ENCODE measurements at places on chromosomes 13 and 19. TPM values are rescaled to one million over a fixed set of nuclear protein-coding genes. Genes with fewer than 3 reads are reported as not detected.

DNA sequence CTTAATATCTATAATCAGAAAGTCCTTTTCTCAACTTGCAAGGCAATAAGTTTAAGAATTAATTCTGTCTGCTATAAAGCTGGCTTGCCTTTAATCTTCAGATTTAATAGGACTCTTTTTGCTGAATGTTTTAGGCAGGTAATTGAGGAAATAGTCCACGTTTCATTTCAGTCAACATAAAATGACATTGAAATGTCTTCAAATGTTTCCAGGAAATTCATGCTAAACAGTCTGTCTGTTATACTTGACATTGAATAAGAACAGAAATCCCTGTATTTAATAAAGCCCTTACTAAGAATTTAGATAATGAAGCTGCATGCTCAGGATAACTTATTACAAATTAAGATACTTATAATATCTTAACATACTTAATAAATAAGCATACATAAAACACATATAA, 84.2 kb downstream of the PCDH9 start:
- no peak overlapping the region for H3K4me3 ChIP-seq
- H3K36me3 ChIP-seq: no peaks in the 10 kb centered on the region
- DNase-seq: no peak

GRCh38 chr19:13127051-13127450, 9.0 kb downstream of the NACC1 start:
- DNase-seq: no peak
- H3K4me1 ChIP-seq: peaks cover 16% of the 10 kb centered on the region
- H3K27ac ChIP-seq: no peak overlapping the region
- no peaks in the 10 kb centered on the region for H3K27me3 ChIP-seq

GRCh38 chr13:111233080-111233479, 87.4 kb upstream of the TEX29 start:
- H3K4me1 ChIP-seq: peaks cover 14% of the 10 kb centered on the region
- H3K27me3 ChIP-seq: no peaks in the 10 kb centered on the region
- no peak overlapping the region for H3K27ac ChIP-seq
- peaks cover 2% of the 10 kb centered on the region for H3K36me3 ChIP-seq
- no peak for DNase-seq
- no peak overlapping the region for H3K4me3 ChIP-seq

DNA sequence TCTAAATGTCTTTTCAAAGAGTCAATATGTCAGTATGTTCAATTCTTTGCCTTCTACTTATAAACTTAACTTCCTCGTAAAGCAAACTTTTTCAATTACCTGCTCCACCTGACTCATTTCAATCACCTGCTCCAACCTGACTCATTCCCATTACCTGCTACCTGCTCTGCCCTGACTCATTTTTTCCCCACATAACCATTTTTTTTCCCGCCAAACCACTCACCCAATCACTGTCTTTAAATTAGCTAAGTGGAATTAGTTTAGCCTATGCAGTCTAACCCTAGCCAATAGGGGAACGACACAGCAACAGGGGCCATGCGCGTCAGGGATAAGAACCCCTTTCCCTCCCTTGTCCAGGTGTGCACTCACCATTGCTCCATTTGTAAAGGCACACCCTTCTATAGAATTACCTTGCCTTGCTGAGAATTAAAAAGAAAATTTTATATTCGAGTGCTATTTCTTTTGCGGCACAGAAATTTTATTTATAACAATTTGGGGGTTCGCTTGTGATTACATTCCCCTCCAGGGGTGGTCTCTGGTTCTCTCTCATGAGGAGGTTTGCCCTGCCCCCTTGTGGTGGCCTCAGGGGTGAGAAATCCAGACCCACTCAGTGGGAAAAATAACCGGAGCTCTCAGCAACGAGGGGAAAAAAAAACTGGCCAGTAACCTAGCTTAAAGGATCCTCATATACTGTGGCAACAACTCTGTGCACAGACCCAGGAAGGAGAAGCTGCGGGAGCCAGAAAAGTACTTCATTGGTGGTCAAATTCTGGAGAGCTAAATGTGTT, 193.1 kb downstream of the ZNF486 start:
- H3K36me3 ChIP-seq: no peaks in the 10 kb centered on the region
- DNase-seq: no peak
- no peak overlapping the region for H3K27ac ChIP-seq
- H3K27me3 ChIP-seq: no peaks in the 10 kb centered on the region

DNA sequence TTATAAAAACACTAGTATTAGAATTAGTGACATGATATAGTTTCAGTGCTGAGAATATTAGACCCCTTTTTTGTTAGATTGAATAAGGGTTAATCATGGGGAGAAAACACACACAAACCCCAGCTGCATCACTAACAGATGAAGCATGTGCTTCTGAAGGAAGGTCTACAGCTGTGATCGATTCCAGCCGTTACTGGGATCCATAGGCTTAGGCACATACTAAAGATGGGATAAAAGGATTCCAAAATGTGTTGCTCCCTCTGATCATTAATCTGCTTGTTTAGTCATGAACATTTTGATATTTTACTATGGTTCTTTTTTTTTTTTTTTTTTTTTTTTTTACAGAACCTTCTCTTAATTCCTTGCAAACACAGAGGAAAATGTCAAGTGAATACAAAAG, 1591.3 kb downstream of the EFNB2 start:
- no peak overlapping the region for H3K27ac ChIP-seq
- H3K4me3 ChIP-seq: no peak overlapping the region
- no peaks in the 10 kb centered on the region for H3K4me1 ChIP-seq
- no peaks in the 10 kb centered on the region for H3K27me3 ChIP-seq
- H3K36me3 ChIP-seq: no peaks in the 10 kb centered on the region

DNA sequence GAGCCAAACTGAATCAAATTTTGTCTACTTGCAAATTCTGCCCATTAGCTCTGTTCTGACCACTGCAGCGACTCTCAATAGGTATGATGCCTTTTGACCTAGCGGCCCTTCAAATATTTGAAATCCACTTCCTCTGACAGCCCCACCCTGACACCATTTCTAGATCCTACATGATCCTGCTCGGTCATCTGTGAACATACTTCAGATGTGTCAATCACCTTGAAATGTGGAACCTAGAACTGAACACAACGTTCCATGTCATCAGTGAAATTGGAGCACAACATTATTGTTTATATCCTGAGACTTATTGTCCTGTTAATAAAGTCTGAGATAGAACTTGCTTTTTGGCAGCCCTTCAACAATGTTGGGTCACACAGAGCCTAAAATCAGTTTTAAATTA, 98.2 kb downstream of the UBL3 start:
- no peaks in the 10 kb centered on the region for H3K27me3 ChIP-seq
- no peak overlapping the region for H3K4me3 ChIP-seq
- H3K27ac ChIP-seq: no peak overlapping the region
- no peaks in the 10 kb centered on the region for H3K36me3 ChIP-seq

DNA sequence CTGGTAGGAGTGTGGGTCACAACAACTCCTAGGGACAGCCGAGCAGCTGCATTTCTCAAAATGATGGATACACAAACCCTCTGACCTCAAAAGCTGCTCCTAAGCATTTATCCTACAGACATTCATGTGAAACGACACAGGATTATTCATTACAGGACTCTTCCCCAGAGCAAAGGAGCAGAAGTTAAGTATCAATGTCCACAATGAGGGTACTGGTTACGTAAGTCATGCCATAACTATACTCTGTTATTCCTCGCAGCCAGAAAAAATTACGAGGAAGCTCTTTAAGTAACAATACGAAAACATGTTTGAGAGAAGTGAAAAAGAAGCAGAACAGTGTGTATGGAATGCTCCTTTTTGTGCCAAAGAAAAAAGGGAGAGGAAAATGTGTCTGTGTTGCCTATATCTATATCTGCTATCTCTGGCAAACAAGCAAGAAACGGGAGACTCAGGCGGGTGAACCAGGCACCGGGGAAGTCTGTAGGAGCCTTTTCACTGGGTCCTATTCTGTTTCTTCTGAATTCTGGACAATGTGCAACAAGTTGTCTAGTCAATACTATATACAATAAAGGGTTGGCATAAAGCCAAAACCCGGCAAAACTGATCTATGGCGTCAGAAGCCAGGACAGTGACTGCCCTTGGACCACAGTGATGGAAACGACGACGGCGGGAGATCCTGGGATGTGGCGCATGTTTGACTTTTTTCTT, 1.3 kb downstream of the ISOC2 start:
- H3K27ac ChIP-seq: no peak overlapping the region
- peaks cover 2% of the 10 kb centered on the region for H3K27me3 ChIP-seq
- no peaks in the 10 kb centered on the region for H3K36me3 ChIP-seq
- no peak for DNase-seq
- peak overlapping the region; percentile 83 for H3K4me3 ChIP-seq
- H3K4me1 ChIP-seq: peaks cover 9% of the 10 kb centered on the region

- no peaks in the 10 kb centered on the region for H3K36me3 ChIP-seq
- no peak overlapping the region for H3K4me3 ChIP-seq
- no peak for DNase-seq
Observed at GRCh38 chr13:65921933-65922332, 1308.2 kb downstream of the PCDH9 start.

GRCh38 chr19:33788676-33789075, 8.0 kb upstream of the KCTD15 start:
- DNase-seq: no peak
- H3K4me3 ChIP-seq: no peak overlapping the region
- H3K27ac ChIP-seq: no peak overlapping the region

DNA sequence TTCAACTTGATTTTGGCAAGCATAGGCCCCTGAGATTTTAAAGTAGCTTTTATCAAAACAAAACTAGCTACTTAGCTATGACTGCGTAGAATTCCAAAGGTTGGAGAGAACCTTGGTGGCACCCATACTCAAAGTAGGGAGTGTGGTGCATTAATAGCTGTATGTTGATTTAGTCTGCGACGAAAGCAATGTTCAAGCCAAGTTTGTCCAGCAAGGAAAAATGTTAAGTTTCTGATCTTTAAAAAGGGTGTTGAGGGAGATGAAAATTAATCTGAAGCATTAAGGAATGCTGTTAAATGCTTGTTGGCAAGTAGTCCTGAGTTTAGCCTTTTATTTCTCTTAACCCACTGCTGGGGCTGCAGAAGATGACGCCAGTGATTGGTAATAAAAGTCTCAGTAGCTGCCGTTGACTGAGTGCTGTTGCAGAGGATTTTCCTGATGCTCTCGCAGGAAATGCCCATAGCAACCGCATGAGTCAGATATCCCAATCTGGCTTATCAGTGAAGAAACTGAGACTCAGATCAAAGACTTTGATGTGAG, 75.9 kb upstream of the RNF113B start:
- peak overlapping the region; percentile 74 for H3K27ac ChIP-seq
- H3K4me1 ChIP-seq: peaks cover 32% of the 10 kb centered on the region
- H3K27me3 ChIP-seq: no peaks in the 10 kb centered on the region
- peak; percentile 85 for DNase-seq

DNA sequence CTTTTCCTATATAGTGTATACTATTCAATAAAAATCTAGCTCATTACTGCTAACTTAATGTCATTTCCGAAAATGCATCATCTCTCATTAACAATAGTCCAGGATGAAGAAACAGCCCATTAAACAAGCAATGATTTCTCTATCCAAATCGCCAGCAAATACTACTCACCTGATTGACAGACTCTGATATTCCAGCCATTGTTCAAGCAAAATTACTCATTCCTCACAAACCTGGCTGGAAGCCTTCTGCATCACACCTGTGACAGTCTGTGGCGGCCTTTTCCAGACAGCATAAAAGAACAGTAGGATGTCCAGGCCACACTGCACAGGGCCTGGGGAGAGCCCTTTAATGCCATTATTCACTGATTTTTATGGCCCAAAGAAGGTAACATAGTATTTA, 115.9 kb downstream of the ABCC4 start:
- DNase-seq: no peak
- no peak overlapping the region for H3K4me3 ChIP-seq
- H3K27ac ChIP-seq: no peak overlapping the region
- no peaks in the 10 kb centered on the region for H3K36me3 ChIP-seq
- H3K4me1 ChIP-seq: no peaks in the 10 kb centered on the region

- DNase-seq: no peak
- H3K27me3 ChIP-seq: no peaks in the 10 kb centered on the region
- no peak overlapping the region for H3K4me3 ChIP-seq
Observed at GRCh38 chr19:57665261-57665806, 3.4 kb upstream of the ZSCAN4 start.

- H3K36me3 ChIP-seq: no peaks in the 10 kb centered on the region
- H3K4me1 ChIP-seq: no peaks in the 10 kb centered on the region
- peak; percentile 6 for DNase-seq
Observed at GRCh38 chr19:2970201-2970835, 7.0 kb upstream of the TLE6 start.

DNA sequence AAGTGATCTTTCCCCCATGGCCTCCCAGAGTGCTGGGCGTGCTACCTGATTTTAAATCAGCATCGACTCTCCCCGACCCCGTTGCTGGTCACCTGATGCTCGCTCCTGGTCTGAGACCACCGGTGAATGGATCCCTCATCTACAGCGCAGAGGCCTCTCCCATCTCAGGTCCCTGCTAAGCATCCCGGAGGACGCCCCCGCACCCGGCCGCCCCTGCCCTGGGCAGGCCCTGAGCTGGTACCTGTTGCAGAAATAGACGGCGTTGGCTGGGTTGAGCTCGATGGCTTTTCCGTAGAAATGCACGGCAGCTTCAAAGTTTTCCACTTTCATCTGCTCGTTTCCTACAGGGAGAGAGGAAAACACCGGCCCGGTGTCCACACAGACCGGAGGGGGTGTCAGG, 18.1 kb downstream of the SGTA start:
- H3K27ac ChIP-seq: no peak overlapping the region
- H3K27me3 ChIP-seq: no peaks in the 10 kb centered on the region
- no peak overlapping the region for H3K4me3 ChIP-seq
- no peaks in the 10 kb centered on the region for H3K36me3 ChIP-seq
- no peak for DNase-seq

ZNF587 gene
- total RNA-seq: 36.7 TPM

CEACAM5 gene
- not detected for total RNA-seq

RFXANK gene
- total RNA-seq: 92.5 TPM

SIAH3 gene
- not detected for total RNA-seq

ZNF554 gene
- total RNA-seq: 3.6 TPM

ZNF382 gene
- total RNA-seq: 12.3 TPM

All from astrocyte (in vitro differentiated cells and primary cell).